ENCODE measurements at places on chromosomes 1 and 21.
A peak's percentile ranks its signal among the peaks of the same experiment; 100 is the strongest.

GRCh38 chr1:221521686-221522085, 220.2 kb downstream of the DUSP10 start:
- peak; percentile 8 for DNase-seq

- DNase-seq: no peak
Measured at GRCh38 chr1:191760016-191760415, 398.2 kb upstream of the RGS18 start.

DNA sequence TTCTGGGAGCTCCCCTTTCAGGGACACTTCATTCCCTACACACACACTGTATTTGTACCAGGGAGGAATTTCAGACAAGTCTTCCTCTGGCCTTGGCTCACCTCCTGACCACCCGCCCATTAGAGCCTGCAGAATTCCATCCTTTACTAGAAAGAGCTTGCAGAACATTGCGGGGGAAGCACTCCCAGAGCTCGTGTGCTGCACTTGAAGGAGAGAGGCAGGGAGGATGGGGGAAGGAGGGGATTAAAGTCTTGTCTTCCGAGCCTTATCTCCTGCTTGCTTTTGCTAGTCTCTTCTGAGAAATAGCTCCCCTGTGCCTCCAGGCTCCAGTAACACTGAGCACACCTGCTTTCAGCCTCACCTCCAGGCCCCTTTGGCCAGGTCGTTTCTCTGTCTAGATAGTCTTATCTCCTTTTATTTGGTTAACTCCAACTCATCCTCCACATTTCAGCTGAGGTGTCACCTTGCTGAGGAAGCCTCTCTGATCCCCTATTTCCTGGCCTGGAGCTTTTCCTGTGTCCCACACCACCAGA, 62.0 kb downstream of the PCNX2 start:
- DNase-seq: no peak

- no peak for DNase-seq
Measured at GRCh38 chr1:29133861-29134694, 10.4 kb upstream of the TMEM200B start.

GRCh38 chr1:161013131-161013487, 7.8 kb downstream of the F11R start:
- DNase-seq: peak; percentile 38
